RPMI8226 (cell line): ENCODE measurements at places on chromosomes 5 and 9.
A peak's percentile ranks its signal among the peaks of the same experiment; 100 is the strongest.

GRCh38 chr5:64206653-64207052 is 41.0 kb downstream of the RNF180 start:
- DNase-seq, result peak; percentile 51

GRCh38 chr9:69461103-69461887 is 136.3 kb downstream of the ENTREP1 start:
- no peak for DNase-seq

GRCh38 chr9:113742878-113743277 is 133.2 kb upstream of the ZNF618 start:
- DNase-seq, result no peak

DNA sequence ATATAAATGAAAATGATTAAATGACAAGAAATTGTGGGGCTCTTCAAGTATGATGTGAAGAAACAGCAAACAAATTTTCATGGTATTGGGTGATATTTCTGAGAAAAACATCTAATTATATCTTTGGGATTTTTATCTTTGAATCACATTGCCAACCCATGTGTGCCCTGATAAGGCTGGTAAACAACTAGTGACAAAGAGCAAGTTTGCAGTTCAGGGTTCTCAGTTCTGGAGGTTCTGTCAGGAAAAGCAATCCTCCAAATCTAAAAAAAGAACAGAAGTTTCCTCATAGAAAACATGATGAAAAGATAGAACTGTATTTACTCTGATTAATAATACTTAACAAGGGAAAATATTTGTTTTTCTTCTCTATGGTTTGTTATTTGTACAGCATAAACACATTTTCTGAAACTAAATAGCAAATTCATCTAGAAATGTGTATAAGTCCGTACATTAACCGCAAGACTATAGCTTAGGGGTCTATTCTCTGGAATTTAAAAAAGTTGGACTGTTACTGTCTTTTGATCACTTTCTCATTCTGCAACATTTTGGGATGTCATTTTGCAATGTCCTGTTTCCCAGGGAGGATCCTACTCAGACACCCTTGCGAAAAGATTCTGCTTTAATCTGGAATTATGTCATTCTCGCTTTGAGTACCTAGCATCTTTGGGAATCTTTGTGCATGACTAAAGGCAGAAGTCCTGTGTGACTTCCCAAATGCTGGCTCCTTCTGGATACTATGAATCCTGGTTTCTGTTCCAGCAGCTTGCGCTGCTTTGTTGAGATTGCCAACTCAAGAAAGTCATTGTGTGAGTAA is 308.5 kb downstream of the ADGRV1 start:
- no peak for DNase-seq

GRCh38 chr5:158819840-158820620 is 279.7 kb downstream of the EBF1 start:
- no peak for DNase-seq

DNA sequence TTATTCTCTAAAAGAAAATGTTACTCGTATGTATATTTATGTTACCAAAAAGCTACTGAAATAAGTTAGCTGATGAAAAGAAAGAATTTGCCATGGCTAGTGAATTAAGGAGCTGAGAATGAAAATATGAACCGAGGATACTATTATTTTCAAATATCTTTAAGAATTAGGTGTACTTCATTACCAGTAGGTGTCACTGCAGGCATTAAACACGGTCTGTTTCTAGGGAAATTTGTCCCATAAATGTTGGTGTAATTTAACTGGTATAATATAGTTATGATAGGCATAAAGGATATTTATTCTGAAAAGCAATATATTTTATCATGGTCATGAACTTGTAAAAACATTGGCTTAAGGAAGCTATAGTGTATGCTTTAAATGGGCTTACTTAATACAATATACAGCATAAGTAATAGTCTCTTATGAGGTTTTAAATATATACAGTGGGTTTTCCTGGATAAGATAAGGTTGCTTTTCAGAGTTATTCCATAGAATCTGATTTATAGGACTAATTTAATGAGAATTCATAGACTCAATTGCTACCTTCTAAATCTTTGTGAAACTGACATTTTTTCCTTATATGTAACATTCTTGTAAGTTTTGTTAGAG is 72.4 kb upstream of the MPDZ start:
- DNase-seq, result peak; percentile 12

DNA sequence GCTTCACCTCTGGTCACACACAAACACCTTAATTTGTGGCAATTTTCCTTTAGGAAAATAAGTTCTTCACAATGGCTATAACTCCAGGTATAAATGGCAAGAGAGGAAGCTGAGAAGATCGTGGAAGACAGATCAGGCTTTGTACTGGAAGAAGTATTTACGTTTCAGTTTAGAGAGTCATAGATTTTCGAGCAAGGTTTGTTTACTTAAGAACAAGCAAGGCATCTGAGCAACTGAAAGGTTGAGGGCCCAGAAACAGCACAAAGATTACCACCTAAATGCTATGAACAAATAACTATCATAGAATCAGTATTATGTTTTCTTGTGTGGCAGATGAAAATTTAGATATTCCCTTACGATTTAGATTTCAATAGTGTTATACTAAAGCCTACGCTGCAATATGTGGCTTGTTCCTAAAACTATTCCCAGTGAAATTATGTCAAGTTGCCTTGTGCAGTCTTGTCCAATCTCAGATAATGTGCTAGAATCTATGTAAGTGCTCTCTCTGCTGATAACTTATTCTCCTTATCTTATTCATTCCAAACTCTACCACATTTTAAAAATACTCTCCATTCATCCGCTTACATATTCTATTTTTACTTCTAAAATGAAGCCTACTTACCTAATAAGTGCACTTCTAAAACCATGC is 6.7 kb downstream of the SLCO4C1 start:
- DNase-seq, result no peak

DNA sequence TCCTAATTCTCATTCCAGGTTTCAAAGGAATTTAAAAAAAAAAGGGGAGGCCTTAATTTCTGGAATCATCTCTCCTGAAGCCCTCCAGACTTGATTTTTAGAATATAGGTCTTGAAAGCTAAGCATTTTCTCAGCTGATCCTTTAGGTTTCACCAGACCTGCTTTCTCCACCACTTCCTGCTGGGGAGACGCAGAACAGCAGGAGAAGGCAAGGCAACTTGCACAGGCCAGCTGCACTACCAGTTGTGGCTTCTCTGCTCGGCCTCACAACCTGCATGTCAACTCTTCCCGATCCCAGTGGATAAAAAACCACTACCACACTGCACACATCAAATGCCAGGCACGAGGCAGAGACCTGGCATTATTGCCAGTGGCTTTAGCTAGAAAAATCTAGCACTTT is 119.8 kb downstream of the SIL1 start:
- DNase-seq, result no peak

GRCh38 chr5:142197098-142197497 is 88.5 kb downstream of the NDFIP1 start:
- DNase-seq, result no peak

DNA sequence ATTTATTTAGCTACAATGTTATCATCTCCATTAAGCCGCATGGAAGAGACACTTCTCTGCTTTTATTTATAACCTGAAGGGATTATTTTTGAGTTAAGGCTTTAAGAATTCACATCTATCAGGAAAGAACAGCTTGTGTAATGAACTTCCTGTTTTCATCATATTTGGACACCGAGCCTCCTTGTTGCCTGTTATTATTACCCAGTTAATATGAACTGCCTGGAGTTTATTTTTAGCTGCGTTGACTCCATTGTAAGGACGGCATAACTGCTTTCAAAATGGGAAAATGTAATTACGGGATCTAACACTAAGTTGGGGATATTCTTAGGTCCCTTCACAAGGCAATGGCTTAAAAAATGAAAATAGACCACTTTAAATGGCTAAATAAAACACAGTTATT is 89.0 kb upstream of the NR4A3 start:
- no peak for DNase-seq

GRCh38 chr5:52674815-52675545 is 112.7 kb upstream of the ITGA1 start:
- no peak for DNase-seq

GRCh38 chr9:91857291-91858212 is 92.5 kb downstream of the ROR2 start:
- DNase-seq, result no peak

DNA sequence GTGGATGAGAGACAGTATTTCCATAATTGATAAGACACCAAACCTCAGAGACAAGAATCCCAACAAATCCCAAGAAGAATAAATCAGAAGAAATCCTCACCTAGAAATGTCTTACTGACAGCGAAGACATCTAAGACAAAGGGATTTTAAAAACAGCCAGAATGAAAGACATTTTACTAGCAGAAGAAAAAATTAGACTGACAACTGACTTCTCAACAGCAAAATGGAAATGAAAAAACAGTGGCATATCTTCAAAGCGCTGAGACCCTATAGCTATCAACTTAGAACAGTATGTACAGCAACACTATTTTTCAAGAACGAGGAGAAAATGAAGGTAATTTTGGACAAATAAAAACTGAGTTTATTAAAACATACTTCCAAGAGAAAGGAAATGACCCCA is 16.3 kb downstream of the TTLL11 start:
- DNase-seq, result no peak

DNA sequence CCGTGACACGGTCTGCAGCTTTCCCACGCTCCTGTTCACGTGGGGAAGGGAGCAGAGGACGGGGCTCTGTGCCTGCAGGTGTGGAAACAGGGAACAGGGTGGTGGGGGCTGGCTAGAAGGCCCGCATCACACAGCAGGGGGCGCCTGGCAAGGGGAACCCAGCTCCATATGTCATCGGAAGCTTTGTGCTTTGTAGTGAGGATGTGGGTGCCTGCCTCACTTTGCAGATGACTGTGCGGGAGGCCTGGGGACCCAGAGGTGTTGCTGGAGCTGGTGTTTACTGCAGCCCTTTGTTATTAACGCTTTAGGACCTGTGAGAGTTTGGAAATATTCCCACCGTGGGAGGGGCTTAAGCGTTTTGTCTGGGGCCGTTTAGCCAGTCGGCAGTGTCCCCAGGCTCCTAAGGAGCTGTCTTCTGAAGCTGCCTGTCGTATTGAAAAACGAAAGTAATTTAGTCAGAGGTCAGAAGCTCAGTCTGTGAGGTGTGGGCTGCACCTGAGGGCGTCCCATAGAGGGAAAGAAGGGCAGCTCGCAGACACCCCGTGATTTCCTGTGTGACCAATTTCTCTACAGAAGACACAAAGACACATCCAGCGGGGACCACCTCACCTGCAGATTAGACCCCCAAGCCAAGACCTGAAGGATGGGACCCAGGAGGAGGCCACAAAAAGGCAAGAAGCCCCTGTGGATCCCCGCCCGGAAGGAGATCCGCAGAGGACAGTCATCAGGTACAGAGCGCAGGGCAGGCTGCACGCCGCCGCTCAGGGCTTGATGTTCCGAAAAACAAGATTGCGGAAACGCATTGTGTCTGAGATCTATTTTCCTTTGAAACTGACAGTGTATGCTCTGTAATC is 9.1 kb downstream of the MAN1B1 start:
- DNase-seq, result peak; percentile 86

- no peak for DNase-seq
These were observed 28.9 kb downstream of the SNX24 start for GRCh38 chr5:122874179-122874875.

GRCh38 chr9:122100756-122101155 is 7.6 kb upstream of the TTLL11 start:
- DNase-seq, result no peak

DNA sequence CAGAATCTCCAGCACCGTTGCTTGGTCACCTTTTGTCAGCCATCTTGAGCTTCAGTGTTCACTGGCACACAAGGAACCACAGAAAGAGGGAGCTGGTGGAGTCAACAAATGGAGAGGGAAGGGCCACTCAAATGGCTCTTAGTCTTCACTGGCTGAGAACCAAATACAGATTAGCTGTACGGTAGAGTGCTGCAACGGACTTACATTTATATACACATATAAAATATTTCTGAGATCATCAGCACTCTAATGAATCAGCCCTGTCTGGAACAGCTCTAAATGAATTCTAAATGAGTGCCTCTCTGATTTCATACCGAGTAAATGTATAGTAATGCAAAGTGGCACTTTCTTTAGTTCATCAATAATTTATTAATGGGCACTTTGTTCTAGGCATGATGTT is 24.8 kb downstream of the KCTD16 start:
- DNase-seq, result no peak

- DNase-seq, result no peak
These were observed 10.2 kb downstream of the BTNL8 start for GRCh38 chr5:180908998-180909731.

DNA sequence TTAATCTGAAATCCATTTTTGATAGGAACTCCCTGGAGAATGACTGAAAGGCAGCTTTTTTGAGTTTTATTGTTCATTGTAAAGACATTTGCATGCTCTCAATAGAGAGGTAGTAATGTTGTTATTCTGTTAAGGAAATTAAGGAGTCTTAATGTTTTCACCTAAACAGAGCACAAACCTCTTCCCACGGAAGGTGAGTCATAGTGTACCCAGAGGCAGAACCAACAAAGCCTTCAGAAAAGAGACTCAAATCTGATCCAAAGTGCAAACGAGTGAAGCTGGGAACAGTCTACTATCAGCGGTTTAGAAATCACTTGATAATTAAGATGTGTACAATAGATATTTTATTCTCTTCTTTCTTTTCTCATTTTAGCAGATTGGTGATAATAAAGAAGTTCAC is 470.5 kb downstream of the PLK2 start:
- no peak for DNase-seq

DNA sequence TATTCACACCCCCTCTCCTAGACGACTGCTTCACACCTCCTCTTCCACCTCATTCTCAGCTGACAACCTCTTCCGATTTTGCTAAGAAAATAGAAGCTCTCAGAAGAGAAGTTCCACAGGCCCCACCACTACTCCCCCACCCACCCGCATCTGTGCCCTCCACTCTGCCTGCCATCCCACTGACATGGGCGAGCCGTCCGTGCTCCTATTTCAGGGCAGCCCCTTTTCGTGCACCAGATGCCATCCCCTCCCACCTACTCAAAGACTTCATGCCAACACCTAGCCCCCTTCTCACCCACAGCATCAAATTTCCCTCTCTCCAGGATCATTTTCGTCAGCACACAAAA is 34.6 kb upstream of the JADE2 start:
- DNase-seq, result no peak

DNA sequence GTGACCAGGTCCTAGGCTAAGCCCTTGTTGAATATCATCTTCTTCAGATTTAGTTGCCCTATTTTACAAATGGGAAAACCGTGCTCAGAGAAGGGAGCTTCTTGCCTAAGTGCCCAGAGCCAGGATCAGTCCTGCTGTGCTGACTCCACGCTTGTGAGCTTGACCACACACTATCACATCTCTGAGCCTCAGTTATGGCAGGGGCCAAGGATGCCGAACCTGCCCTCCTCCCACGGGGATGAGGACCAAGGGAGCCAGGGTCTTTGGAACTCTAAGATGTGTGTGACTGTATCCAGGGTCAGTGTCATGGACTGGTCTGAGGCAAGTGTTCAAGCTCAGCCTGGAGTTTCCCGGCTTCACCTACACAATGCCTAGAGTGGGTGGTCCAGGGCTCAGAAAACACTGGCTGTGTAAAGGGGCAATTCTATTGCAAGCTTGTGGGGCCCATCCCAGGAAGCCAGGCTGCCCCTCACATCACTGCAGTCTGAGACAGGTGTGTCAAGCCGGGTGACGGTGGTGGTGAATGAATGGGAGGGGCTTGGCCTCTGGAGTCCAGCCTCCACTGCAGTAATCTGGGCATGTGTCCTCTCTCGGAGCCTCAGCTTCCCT is 235.7 kb downstream of the PBX3 start:
- no peak for DNase-seq

GRCh38 chr9:35553670-35554543 is 51.2 kb upstream of the TESK1 start:
- DNase-seq, result peak; percentile 65

GRCh38 chr5:94891972-94892371 is 273.5 kb downstream of the SLF1 start:
- DNase-seq, result no peak
